AG08395 (cell line): ENCODE measurements at places on chromosomes 5 and 9.

DNA sequence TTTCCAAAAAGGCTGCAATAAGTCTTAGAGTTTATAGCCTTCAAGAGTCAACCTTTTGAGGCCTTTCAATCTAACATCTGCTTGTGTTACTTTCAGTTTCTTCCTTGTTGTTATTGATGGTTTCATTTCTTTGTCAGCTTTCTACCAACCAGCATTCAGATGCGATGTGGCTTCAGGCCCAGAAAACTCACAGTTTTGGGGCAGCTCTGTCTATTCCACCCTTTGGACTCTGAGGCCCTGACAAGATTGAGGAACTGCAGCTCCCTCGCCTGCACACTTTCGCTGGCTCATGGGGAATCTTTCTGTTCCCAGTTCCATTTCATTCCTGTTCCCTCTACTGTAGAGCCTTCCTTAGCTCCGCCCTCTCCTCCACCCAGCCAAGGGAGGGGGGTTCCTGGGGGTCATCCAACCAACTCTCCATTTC is 13.3 kb upstream of the WHRN start:
- no peak for DNase-seq

DNA sequence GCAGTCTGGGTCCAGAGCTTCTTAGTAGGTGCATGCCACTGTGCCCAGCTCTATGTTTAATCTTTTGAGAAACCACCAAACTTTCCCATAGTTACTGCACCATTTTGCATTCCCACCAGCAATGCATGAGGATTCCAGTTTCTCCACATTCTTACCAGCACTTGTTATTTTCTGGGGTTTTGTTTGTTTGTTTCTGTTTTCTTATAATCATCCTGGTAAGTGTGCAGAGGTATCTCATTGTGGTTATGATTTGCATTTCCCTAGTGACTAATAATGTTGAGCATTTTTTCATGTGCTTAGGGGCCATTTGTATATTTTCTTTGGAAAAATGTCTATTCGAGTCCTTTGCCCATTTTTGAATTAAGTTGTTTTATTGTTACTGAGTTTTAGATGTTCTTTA is 11.4 kb downstream of the FOXE1 start:
- DNase-seq = no peak

GRCh38 chr9:5085993-5086392 is 99.4 kb downstream of the INSL6 start:
- DNase-seq = no peak

- DNase-seq = no peak
These were observed 215.5 kb upstream of the RORB start for GRCh38 chr9:74281674-74282073.

- peak; percentile 35 for DNase-seq
These were observed 159.9 kb downstream of the FANCC start for GRCh38 chr9:95157481-95158151.

GRCh38 chr9:124399323-124399967 is 15.8 kb downstream of the PSMB7 start:
- DNase-seq = peak; percentile 76

GRCh38 chr9:88641456-88642240 is 106.7 kb downstream of the NXNL2 start:
- DNase-seq = peak; percentile 57

DNA sequence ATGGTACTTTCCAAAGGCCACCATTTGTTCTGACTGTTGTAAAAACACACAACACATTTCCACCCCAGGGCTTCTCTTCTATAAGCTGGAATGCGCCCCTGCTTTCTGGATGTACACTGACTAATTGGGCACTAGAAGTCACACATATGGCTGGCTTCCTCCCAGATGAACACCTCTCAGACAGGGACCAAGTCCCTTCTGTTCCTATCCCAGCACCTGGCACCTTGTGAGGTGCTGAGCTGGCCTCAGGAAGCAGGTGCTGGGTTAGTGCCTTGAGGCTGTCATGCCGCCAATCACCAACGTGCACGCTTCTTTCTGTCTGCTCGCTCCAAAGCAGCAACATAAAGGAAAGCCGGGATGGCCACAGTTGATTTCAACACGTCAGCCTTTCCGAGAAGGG is 93.2 kb downstream of the FSTL4 start:
- no peak for DNase-seq

GRCh38 chr5:10546186-10546585 is 17.7 kb upstream of the ANKRD33B start:
- no peak for DNase-seq

GRCh38 chr5:74378464-74378863 is 262.1 kb downstream of the ENC1 start:
- DNase-seq = peak; percentile 38

GRCh38 chr9:71767776-71768321 is 464 bp downstream of the CEMIP2 start:
- peak; percentile 35 for DNase-seq

- DNase-seq = no peak
These were observed 28.8 kb downstream of the SMARCA2 start for GRCh38 chr9:2043881-2044462.

DNA sequence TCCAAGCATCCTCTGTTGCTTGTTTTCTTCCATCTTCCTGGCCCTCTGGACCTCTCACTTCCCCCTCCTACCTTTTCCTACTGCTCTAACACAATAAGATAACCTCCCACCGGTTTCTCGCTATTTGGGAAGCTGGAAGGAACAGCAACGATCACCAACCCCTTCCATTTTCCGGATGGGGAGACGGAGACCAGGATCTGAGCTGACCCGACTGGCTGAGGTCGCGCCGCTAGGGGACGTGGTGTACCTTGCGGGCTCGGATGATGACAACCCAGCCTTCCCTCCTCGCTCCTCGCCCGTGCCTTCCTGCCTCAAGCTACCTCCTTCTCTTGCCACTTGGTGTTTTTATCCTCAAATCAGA is 1.9 kb downstream of the LPAR1 start:
- peak; percentile 49 for DNase-seq

GRCh38 chr5:159451197-159452052 is 121.1 kb upstream of the IL12B start:
- DNase-seq = peak; percentile 94

DNA sequence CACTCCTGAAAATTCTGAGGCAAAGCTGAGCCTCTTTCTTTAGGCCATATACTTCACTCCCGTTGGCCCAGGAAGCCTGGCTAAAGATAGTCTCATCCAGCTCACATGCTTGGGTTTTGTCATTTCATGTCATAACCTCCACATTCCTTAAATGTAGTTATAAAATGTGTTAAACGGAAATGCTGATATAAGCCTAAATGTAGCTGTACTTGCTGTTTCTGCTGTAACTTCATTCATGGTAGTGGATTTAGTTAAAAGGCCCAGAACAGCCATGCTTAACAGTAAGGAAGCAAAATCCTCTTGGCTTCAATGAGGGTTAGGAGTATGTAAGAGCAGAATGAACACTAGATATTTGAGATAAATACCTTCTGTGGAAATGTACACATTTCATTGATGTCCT is 135.8 kb upstream of the TMEM161B start:
- no peak for DNase-seq

DNA sequence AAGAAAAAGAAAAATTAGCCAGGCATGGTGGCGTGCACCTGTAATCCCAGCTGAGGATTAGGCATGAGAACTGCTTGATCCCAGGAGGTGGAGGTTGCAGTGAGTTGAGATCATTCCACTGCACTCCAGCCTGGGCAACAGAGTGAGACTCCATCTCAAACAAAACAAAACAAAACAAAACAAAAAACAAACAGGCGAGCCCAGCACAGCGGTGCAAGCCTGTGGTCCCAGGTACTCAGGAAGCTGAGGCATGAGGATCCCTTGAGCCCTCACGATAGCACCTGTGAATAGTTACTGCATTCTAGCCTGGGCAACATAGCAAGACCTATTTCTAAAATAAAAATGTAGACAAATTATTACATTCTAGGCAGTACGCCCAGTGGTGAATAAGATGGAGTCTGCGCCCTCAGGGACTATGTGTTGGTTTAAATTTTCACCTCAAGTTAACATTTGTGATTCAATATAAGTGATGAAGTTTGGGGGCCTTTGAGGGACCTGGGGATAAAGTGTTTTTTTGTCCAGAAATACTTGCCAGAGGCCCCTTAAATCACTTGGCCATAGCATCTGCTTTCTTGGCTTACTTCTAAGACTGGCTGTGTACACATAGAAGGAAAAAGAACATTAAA is 3.4 kb upstream of the GAPVD1 start:
- no peak for DNase-seq

GRCh38 chr5:38462976-38463633 is 93.3 kb downstream of the LIFR start:
- DNase-seq = no peak

DNA sequence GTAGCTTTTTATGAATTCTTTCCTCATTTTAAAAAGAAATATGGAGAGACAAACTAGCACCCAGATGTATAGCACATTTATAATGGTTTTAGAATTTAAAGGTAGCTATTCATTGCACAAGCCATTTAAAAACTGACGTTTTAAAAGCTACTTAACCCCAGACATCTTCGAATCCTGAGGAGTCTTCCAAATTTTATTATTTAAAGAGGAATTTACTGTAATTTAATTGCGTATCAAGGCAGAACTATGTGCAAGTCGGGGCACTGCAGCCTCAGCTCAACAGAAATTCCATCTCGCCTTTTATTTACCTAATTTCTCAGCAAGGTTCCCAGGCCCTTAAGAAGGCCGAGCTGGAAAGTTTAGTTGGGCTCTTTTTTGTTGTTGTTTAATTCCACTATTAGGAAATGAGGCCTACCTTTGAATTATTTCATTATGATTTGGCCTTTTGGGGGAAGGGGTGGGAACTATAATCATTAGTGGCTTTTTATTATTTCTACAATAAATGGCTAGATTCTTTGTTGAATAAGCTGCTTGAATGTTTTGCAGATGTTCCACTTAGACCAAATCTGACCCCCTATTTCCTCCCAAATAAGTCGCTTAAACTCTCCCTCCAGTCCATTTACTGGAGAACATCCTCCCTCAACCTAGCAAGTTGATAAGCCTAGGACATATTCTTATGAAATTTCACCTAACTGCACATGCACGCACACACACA is 20.2 kb downstream of the NR2F1 start:
- DNase-seq = no peak

DNA sequence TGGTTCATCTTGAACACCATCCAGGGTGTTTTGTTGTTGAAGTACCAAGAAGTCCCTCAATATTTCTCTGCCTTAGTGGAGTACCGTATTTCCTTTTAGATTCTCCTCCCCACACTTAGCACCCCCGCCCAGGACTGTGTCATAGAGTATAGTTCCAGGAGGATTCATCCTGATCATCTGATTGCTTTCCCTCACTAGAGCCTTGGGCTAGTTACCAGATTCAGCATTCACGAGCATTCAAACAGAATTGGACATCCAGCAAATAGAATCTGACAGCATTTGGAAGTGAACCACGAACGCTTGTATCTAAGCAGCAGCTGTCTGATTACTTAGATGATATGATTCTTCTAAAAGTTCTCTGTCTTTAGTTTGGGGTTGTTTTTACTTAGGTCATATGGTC is 248.1 kb upstream of the TAS2R1 start:
- no peak for DNase-seq

DNA sequence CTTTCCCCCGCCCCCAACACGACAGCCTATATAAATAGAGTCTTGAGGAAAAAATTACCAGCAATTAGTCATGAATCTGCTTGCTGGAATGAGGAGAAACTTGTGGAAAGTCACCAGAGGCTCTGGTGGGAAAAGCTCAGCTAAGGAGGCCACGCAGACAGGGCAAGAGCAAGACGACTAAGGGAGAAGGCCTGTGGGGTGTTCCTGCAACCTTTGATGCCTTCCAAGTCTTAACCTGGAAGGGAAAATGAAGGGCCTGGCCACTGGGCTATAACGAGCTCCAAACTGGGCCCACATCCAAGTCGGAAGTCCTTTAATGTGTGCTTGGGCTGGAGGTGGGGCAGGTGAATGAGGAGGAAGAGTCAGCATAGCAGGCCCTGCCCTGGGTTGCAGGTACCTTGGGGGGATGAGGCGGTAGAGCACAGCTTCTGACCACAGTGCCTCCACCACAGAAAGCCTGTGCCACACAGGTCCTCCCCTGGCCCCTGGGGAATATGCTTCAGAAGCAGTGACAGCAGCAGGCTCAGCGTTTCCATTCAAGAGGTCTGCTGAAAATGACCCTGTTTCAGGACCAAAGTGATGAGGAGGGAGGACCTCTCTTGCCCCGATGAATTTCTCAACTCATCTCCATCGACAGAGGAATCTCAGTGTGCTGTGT is 92.8 kb upstream of the LRRTM2 start:
- DNase-seq = no peak

- peak; percentile 70 for DNase-seq
These were observed 173.0 kb upstream of the DAPK1 start for GRCh38 chr9:87324613-87325194.

- DNase-seq = no peak
These were observed 160.7 kb downstream of the PDE4D start for GRCh38 chr5:59732806-59733205.

GRCh38 chr5:149828161-149829011 is 98.3 kb downstream of the PPARGC1B start:
- peak; percentile 93 for DNase-seq

GRCh38 chr5:123943151-123943550 is 431.2 kb downstream of the CSNK1G3 start:
- DNase-seq = no peak

- no peak for DNase-seq
These were observed 49.7 kb downstream of the TIMD4 start for GRCh38 chr5:156913355-156913718.

- DNase-seq = no peak
These were observed 114.9 kb upstream of the PRLR start for GRCh38 chr5:35345222-35345621.
